ENCODE measurements at places on chromosomes 1 and 21. TPM values are rescaled to one million over a fixed set of nuclear protein-coding genes. Genes with fewer than 3 reads are reported as not detected.

Gene ELF3
- total RNA-seq: 255 TPM

GRCh38 chr1:59485949-59486348, 189.1 kb downstream of the FGGY start:
- no peak for DNase-seq

Gene RGS1
- not detected for total RNA-seq

- DNase-seq: no peak
Measured at GRCh38 chr1:25831569-25832196, 11.9 kb downstream of the MTFR1L start.

All from Caki2 (cell line).